MV-4-11 (cell line): ENCODE measurements at places on chromosomes 7 and 10.

- DNase-seq, result no peak
These were observed 5.7 kb downstream of the HOXA5 start for GRCh38 chr7:27137640-27138315.

GRCh38 chr7:147670759-147671158 lies 919.8 kb upstream of the C7orf33 start:
- DNase-seq, result no peak

DNA sequence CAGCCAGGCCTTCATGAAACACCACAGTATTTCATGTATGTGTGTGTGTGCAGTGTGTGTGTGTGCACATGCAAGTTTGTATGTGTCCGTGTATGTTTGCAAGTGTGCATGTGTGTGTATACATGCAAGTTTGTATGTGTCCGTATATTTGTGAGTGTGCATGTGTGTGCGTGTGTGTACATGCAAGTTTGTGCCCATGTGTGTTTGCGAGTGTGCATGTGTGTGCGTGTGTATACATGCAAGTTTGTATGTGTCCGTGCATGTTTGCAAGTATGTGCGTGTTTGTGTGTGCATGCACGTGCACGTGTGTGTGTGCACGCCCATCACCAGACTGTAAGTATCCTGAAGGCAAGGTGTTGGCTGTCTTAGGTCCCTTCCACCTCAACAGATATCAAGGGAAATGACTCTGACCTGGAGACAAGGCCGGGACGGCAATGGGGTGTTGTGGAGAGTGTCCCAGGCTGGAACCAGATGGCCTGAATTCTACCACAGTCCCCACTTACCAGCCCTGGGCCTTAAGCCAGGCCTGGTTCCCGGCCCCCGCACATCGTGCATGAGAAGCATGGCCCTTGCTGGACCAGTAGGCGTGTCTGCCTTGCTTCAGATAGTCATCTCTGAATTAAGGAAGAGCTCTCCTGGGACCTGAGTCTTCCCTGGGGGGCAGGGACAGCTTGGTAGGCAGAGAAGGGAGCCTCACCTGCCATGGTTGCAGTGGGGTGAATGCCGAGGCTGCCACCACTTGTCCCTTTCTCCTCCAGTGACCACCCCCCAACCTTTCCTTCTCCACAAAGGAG lies 140.0 kb downstream of the GRK5 start:
- DNase-seq, result no peak

DNA sequence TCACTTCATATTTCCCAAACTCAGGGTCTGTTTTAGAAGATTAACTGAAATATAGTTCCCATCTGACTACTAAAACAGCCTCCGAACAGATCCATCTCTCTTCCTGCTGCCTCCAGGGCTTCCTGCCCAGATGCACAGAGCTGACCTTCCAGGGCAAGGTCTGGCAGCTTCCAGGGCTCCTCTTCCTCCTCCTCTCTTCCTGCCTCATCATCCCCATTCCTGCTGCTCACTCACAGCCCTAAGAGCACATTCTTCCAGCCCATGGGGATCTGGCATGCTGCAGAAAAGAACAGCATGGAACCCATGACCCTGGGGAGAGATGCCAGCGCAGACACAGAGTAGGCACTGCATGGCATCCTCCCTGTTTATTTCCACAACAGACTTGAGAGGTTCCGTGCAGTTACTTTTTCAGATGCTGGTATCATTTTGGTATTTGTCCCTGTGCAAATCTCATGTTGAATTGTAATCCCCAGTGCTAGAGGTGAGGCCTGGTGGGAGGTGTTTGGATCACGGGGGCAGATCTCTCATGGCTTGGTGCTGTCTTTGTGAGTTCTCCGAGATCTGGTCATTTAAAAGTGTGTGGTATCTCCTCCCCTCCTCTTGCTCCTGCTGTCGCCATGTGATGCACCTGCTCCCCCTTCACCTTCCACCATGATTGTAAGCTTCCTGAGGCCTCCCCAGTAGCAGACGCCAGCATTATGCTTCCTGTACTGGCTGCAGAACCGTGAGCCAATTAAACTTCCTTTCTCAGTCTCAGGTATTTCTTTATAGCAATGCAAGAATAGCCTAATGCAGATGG lies 4.4 kb downstream of the PKD1L1 start:
- no peak for DNase-seq

- no peak for DNase-seq
These were observed 74.9 kb downstream of the VWC2 start for GRCh38 chr7:49848211-49848841.

GRCh38 chr7:22855049-22855392 lies 32.4 kb upstream of the TOMM7 start:
- no peak for DNase-seq

DNA sequence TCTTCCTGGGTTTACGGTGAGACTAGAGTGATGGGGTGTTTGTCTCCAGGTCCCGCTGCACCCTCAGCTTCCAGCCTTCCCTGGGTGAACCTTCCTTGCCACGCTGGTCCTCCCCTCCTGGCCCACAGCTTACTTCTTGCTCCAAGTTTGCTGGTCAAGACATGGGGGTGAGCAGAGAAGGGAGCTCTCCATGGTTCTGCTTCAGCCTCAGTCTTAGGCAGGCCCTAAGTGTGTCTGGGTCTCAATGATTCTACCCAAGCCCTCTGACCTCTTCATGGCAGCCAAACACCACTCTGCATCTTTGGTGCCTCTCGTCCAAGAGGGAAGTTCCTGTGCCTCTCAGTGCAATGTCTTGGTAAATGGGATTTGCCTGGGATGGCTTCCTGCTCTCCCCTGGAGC lies 356.5 kb upstream of the KLF6 start:
- DNase-seq, result no peak

- peak; percentile 65 for DNase-seq
These were observed 214.0 kb upstream of the PRSS1 start for GRCh38 chr7:142535123-142535779.

DNA sequence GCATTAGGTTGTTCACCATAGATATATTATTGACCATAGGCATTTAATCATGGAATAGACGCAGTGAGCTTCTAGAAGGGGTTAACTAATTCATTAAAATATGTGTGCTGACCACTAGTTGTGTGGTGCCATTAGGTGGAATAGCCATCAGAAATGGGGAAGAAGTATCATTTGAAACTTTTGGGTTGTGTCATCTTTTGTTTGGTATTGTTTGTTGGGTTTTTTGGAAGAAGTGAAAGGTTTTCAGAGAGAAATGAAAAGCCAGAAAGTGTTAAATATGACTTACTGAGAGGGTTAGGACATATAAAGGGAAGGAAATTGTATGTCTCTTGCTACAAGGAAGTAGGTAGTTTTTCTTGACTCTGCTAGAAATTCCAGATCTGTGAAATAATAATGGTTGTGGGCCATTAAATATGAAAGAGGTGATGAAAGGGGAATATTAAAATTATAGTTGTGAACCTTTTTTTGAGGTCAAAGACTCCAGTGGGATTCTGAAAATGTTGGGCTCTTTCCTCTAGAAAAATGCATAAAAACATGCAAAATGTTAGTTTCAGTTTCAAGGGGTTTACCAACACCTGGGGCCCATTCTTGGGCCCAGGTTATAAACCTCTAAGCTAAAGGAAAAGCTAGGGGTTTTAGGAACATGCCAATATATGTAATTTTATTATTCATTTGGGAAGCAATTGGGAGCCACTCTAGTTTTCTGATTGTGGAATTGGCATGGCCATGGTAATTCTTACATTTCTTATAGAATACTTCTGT lies 348.5 kb downstream of the BBS9 start:
- DNase-seq, result no peak

DNA sequence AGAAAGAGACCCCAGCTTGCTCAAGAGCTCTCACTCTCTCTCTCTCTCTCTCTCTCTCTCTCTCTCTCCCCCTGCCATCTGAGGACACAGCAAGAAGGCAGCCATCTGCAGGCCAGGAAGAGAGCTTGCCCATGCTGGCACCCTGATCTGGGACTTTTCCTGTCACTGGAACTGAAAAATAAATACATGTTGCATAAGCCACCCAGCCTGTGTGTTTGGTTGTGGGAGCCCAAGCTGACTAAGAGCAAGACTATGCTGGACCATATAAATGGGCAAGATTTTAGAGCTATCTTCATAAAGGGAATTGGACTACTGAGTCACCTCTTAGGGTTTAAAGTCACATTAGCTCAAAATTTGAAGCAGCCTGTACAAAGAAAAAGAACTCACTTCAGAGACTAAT lies 98.6 kb downstream of the SLC16A9 start:
- DNase-seq, result peak; percentile 12

DNA sequence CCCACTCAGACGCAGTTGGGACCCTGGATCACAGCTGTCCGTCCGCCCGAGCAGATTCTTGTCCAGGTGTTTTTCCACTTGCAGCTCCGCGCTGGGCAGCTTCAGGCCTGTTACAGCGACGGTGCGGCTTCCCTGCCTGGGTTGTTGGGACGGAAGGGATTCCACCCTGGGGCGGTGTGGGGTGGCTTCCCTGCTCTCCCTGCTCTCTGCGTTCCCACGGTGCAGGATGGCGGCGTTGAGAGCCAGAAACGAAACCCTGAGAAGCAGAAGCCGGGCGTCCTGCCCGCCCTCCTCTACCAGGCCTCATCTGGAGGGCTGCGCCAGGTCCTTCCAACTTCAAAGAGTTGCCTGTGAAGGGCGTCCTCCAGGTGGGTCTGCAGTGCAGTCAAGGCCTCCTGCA lies 194.4 kb downstream of the ADARB2 start:
- DNase-seq, result no peak
